Activated CD8-positive, alpha-beta memory T cell treated with anti-CD3 and anti-CD28 coated beads for 36 hours (primary cell): ENCODE measurements at places on chromosomes 3 and 15. TPM values are rescaled to one million over a fixed set of nuclear protein-coding genes. Genes with fewer than 3 reads are reported as not detected.

Gene SLC38A3
- total RNA-seq: 0.29 TPM

Gene GDPGP1
- 11.1 TPM for total RNA-seq

Gene FOXL2
- total RNA-seq: 0.15 TPM

Gene GOLGA8T
- not detected for total RNA-seq

Gene DGKG
- total RNA-seq: 0.42 TPM

Gene FMN1
- total RNA-seq: 0.13 TPM

Gene TMEM266
- 0.30 TPM for total RNA-seq

Gene SNX22
- total RNA-seq: 0.42 TPM

Gene TJP1
- total RNA-seq: not detected
